ENCODE measurements at places on chromosomes 7 and 10. TPM values are rescaled to one million over a fixed set of nuclear protein-coding genes. Genes with fewer than 3 reads are reported as not detected.

The MUC3A gene
- total RNA-seq, result 1.1 TPM

The ELFN1 gene
- total RNA-seq, result 3.8 TPM

The GSTO2 gene
- 0.25 TPM for total RNA-seq

The SPAG6 gene
- not detected for total RNA-seq

The TUBAL3 gene
- total RNA-seq, result not detected

The PRPS1L1 gene
- total RNA-seq, result not detected

The PVRIG gene
- total RNA-seq, result not detected

The CACNA2D1 gene
- 20.5 TPM for total RNA-seq

The KLLN gene
- total RNA-seq, result 1.9 TPM

The EPHA1 gene
- total RNA-seq, result 0.46 TPM

The OR2A2 gene
- not detected for total RNA-seq

The SPDYE1 gene
- not detected for total RNA-seq

The MYOF gene
- total RNA-seq, result 74.3 TPM

The RTKN2 gene
- total RNA-seq, result 0.38 TPM

The TMEM176B gene
- total RNA-seq, result 35.9 TPM

Data from omental fat pad (tissue), 4 donors.